ENCODE measurements at places on chromosomes 5 and 9. TPM values are rescaled to one million over a fixed set of nuclear protein-coding genes. Genes with fewer than 3 reads are reported as not detected.
A peak's percentile ranks its signal among the peaks of the same experiment; 100 is the strongest.

Gene NR6A1
- total RNA-seq, result 0.39 TPM

Gene PPP3R2
- total RNA-seq, result not detected

Gene LOX
- 36.9 TPM for total RNA-seq

Gene ZMAT2
- 53.5 TPM for total RNA-seq

Gene DNAJB5
- 9.1 TPM for total RNA-seq

Gene PTGER4
- 107 TPM for total RNA-seq

Gene NDUFS4
- total RNA-seq, result 118 TPM

Gene PCDHGA10
- 3.1 TPM for total RNA-seq

- no peak for DNase-seq
These were observed 4.0 kb downstream of the MEF2C start for GRCh38 chr5:88878976-88879375.

DNA sequence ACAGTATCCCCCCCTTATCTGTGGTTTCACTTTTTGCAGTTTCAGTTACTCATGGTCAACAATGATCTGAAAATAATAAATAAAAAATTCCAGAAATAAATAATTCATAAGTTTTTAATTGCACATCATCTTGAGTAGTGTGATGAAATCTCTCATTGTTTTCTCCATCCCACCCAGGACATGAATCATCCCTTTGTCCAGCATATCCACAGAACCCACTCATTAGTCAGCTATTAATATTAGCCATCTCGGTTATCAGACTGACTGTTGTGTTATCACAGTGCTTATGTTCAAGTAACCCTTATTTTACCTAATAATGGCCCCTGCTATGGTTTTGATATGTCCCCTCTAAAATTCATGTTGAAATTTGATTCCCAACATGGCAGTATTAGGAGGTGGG lies 40.7 kb downstream of the FAM114A2 start:
- DNase-seq, result no peak

GRCh38 chr9:75633451-75634057 lies 256.9 kb upstream of the PCSK5 start:
- no peak for DNase-seq

DNA sequence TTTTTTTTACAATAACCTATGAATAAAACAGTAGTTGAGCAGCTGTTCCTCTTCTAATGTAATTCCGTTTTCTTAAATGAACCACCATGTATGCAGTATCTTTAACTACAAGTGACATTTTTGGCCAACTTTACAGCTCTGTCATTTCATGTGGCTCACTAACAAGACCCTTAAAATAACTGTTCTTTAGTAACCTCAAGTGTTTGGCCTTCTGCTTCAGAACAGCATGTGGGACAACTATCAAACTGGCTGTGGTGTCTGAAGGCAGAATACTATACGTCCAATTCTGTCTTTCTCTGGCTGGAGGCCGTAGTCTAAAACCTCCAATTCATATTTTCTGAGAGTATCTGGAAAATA lies 391.4 kb downstream of the NNT start:
- DNase-seq, result no peak

GRCh38 chr9:125176636-125177035 lies 13.0 kb downstream of the PPP6C start:
- DNase-seq, result no peak

DNA sequence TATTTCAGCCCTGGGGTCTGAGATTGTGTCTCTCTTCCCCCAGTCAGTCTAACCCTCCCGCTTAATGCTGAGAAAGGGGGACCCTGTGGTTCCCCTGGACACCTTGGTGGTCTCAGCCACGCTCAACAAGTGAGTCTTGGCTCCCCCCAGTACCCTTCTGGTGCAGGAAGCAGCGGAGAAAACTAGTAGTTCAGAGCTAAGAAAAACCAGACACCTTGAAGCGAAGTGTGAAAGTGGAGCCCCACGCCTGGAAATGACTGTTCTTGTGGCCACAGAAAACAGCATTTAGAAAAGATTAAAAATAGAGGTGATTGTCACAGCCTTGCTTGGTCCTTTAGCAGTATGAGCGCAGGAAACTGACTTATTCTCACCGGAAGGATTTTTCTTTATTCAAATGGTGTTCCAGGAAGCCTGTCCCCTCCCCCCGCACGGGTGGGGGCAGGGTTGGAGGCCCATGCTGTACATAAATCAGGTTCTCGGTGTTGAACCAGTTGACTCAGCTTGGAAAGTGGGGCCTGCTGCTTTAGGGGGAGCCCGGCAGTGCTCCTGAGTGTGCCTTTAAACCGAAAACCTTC lies 8.1 kb downstream of the ARPC5L start:
- no peak for DNase-seq

- no peak for DNase-seq
These were observed 6.7 kb upstream of the TMEM141 start for GRCh38 chr9:136784249-136784996.

DNA sequence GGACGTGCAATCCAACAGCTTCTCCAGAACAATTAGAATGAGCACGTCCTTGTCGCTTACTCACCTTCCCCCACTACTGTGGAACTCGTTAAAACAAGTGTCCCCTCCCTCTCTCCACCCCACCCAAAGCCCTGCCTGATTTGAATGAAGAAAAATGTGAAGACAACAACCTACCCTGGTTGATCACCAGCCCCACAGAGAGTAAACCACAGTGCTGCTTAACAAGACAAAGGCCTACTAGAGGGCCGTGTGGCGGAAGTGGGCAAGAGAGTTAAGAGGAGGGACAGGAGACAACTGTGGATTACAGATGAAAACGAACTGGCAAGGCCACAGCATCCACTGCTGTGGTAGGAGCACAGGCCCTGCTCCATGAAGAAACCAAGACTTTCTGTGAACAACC lies 51.1 kb downstream of the CDK5RAP2 start:
- no peak for DNase-seq

DNA sequence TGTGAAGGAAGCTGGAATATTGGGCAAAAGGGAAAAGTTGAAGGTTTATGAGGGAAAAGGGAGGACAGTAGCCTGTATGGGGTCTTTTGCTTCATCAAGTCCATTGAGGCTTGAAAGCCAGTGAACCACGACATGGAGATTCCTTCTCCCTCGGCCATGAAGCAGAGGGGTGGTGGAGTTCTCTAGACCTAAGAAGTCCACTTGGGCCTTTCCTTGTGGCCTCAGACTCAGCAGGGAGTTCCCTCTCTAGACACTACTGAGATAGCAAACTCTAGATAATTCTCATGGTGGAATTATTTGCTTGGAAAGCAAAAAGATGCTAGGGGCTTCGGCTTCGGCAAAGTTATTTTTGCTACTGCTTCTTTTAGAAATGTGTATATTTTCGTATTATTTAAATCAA lies 78.5 kb downstream of the FOXD1 start:
- DNase-seq, result no peak

DNA sequence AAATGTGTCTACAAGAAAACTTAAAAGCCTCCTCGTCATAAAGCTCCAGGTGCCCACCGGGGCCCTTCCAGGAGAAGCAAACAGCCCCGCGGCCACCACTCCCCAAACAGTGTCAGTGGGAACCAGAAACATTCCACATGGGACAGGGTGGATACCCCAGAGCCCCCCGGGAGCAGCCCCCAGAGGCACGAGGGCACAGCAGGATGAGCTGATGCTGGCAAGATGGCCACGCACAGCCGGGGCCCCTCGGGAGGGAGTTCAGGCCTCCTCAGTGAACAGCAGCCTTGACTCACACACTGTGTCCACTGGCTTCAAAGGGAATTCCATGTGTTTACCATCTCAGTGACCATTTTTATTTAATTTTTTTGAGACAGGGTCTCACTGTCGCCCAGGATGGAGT lies 10.5 kb downstream of the EXD3 start:
- no peak for DNase-seq

DNA sequence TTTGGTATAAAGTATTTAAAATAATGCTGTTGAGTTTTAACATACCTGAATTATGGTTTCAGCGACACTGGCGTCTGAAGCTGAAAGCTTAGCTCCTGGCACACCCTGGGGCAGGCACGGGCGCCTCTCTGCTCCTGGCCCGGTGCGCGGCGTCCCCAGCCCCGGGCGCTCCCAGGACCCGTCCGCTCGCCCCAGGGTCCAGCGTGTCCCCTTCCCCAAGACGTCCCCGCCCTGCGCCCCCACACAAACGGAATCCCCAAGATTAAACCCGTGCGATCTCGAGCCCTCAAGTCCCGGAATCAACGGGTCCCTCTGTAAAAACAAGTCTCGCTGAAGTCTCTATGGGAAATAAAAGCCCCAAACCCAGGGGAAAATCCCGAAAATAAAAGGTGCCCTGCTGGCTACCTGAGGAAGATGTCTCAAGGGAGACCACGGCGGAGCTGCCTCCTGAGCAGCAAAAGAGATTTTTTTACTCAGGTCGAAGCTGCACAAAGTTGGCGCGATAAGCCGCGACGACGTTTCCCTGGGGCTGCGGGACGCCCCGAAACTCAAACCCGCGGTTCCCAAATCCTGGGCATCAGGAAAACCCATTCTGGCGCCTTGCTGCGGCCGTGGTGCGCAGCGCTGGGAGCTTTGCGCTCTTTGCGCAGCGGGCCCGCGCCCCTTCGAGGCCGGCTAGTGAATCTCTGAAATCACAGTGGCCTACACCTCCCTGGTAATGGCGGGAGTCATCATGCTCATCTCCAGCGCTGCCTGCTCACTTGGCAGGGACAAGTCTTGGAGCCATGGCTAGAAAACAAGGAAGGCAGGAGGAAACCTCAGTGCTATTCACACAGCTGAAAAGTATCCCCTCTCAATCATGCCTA lies 6.3 kb upstream of the IFNA8 start:
- DNase-seq, result no peak

DNA sequence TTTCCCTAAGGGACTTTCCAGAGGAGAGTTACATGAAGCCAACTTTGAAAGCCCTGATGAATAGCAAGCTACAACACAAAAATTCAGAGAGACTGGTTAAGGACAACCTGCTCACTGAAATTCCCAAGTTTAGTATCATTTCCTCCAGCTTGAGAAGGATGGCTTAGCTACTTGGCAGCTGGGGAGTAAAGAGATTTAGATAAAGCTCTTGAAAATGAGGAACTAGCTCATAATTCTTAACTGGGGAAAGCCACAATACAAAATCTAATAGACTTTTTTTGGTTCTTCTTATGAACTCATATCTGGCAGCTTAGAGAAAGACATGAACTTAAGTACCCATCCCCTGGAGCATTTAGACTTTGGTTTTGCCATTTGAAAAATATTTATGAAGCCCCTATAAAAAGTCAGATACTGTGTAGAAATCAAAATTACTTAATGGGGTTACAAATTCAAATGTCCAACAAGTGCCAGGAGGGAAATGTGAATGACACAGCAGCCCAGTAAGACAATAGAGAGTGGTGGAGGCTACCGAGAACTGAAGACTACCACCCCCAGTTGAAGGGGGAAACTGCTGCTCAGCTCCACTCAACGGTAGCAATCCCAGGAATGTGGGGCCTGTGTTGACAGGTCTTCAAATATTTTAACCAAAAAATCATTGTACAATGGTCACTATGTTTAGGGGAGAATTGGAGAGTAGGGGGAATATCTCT lies 79.4 kb upstream of the ADRB2 start:
- DNase-seq, result peak; percentile 33

DNA sequence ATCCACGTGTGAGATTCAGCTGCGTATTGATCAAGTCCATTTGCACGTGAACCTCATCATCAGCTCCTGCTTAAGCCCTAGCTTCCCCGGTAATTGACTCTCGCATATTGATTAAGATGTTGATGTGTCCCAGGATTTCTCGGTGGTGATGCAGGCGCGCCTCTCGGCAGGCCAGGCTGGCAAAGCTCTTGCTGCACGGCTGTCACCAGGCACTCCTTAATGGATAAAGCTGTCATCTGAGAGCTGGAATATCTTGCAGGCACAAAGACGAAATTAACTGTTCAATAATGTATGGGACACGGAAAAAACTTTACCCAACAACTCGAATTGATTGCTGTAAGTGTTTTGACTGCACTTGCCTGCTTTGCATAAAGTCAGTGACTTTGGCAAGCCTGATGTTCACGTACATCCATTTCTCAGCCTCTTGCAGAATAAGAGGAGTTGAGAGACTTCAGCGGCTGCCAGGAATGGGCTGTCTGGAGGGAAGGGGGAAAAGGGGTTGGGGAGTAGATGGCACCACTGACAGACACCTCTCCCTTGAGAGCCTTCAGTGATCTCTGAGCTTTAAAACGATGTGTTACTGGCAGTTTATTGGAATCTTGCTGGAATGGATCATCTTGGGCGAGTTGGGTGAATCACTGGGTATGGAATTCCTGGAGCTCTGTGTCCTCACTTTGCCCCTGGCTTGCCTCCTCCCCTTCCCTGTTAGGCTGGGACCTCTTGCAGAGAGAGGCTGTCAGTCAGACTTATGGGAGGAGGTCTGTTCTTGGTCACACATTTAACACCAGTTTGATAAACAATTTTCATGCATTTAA lies 650.3 kb downstream of the CCDC171 start:
- DNase-seq, result no peak

DNA sequence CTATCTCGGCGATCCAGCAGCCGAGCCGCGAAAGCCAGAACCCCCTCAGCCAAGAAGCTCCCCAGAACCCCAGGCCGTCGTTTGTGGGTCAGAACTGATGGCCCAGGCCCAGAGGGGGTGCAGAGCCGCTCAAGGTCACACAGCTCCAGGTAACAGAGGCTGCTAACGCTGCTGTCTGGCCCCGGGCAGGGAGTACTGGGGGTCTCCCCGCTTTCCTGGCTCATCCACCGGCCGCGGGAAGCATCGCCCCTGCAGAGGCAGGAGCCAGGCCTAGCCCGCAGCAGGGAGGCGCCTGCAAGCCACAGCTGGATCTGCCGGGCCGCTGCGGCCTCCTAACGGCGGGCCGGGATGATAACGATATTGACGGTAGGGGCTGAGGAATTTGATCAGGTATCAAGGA lies 39.4 kb upstream of the CTSV start:
- DNase-seq, result no peak

DNA sequence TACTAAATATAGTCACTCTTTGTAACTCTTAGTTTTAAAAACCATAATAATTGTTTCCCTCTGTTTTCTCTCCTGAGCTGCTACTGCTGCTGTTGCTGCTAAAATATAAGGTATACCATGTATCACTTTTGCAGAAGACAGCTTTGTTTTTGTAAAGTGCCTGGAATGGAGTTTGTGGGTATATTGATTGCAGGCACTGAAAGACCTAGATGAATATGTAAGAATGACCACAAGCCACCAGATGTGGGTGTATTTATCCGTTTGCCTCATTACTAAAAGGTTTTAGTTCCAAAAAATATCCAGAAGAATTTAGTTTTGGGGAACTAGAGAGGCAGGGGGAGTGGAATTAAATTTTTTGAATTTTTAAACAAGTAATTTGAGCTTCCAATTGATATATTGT lies 151.1 kb upstream of the CDKN2B start:
- DNase-seq, result no peak

DNA sequence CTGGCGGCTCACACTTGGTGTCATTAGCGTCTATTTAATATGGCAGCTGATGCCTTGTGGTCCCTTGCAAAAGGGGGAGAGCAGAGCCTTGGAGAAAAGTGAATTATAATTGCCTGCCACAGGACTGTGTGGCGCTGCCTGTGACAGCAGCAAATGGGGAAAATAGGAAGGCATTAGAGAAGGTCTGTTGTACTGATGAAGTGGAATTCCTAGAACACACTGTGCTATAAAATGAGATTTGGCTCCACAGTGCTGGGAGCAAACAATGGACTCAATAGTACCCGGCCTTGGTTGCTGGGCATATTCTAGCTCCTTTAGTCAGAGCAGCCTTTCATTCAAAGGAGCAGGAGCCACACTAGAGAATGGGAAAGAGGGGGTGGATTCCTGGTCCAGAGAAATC lies 21.3 kb downstream of the SEMA6A start:
- DNase-seq, result no peak
